ENCODE measurements at places on chromosomes 2 and 18.

GRCh38 chr2:182077448-182078142 is 91.9 kb downstream of the PPP1R1C start:
- DNase-seq = peak; percentile 1

DNA sequence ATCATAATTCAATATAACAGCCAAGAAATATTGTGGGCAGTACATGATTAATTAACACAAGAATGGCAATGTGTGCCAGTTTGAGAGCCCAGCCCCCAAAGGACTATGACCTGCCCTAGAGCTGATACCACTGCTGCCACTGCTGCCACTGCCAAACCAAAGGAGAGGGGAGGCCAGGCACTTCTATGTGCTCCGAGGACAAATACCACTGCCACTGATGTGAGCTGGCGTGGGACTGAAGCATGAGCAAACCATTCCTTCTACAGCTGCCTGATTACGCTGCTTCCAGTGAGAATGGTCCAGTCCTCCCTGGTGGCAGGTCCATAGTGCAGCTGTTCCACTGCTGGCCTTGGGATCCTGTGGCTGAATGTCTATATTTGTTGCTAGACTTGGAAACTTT is 392.2 kb downstream of the CCDC85A start:
- no peak for DNase-seq

DNA sequence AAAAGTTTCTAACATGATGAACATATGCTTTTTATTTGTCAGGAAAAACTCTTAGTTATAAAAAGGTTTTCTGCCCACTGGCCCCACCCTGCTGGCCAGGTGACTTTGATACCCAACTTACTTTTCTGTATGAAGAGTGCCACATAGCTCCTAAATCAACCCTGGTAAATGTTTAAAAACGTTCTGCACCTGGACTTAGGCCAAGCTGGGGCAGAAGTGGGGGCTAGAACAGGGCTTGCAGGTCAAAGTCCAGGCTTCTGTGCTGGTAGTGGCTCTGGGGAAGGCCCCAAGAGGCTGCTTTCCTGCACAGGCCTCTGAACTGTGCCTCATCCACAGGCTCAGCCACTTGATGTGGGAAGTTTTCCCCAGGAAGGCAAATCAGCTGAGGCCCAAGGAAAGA is 171.7 kb downstream of the ANKRD30B start:
- DNase-seq = no peak

DNA sequence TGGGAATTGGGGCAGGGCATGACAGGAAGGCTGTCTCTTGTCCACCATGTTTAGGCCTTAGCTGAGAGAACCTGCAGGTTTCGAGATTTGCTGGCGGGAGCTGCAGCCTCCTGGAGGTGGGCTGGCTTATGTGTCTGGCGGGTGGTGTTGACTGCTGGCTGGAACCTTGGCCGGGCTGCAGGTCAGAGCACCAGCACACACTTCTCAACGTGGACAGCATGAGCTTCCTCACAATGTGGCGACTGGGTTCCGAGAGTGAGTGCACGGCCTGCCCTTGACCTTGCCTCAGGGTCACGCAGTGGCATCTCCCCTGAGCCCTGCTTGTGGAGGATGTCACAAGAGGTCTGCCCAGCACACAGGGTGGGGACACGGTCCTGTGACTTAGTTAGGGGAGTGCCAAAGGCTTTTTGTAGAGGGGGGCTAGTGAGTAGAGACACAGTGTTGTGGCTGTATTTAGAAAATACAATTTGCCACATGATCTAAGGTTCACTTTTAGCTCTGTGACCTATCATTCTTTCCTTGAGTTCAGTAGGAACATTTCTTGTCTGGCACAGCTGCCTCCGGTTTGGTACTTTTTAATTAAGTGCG is 134.8 kb downstream of the SEPTIN10 start:
- no peak for DNase-seq

DNA sequence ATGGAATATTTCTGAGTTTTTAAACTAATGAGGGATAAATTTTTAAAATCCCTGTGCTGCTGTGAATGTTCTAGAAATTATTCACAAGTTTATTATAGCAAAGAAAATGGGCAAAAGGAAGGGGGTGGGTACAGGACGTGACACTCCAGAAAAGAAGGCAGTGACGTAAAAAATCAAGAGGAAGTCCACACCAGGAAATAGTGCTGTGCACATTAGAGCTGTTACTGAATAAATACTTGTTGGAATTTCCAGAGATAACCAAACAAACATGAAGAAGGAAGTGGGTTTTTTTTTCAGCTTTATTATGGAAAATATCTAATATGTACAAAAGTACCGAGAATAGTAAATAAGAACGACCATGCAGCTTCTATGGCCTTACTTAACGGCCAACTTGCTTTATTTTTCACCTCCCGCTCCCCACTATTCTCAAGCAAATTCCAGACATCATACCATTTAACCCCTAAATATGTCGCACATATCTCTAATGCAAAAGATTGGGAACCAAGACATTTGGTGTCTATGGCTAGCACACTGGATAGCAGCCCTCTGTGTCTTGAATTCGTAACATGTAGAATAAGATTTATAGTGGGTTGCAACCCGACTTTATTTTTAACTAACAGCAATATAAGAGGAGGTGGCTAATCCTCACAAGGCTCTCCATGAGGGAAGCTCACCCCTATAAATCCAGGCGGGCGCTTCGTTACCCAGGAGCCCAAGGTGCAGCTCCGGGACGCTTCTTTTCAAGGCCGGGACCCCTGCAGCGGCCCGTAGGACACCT is 580 bp upstream of the NDUFV2 start:
- peak; percentile 63 for DNase-seq
